Activated CD8-positive, alpha-beta memory T cell treated with anti-CD3 and anti-CD28 coated beads for 48 hours (primary cell): ENCODE measurements at places on chromosomes 2 and 18.

- no peak for DNase-seq
These were observed 58.9 kb upstream of the ARL4C start for GRCh38 chr2:234555616-234556249.

GRCh38 chr18:44691148-44691925, 10.6 kb downstream of the SETBP1 start:
- no peak for DNase-seq

DNA sequence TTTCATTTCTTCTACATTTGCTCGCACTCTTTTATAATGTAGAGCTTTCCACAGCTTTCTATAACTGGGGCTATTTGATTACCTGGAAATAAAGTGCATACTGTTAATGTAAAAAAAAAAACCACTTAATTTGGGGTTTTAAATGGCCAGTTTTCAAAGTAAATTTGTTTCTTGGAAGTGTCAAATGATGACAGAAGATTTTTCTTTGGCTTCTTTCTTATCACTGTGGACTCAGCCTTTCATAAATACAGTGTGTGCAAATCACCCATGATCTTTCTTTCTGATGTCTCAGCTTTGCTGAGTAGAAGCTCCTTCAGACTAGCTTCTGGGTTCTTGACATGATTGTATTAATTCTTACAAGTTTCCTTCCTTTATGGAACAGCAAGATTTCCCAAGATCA, 525.6 kb downstream of the PARD3B start:
- DNase-seq: no peak

- DNase-seq: no peak
These were observed 1324.1 kb upstream of the SLC39A10 start for GRCh38 chr2:194332799-194333490.

DNA sequence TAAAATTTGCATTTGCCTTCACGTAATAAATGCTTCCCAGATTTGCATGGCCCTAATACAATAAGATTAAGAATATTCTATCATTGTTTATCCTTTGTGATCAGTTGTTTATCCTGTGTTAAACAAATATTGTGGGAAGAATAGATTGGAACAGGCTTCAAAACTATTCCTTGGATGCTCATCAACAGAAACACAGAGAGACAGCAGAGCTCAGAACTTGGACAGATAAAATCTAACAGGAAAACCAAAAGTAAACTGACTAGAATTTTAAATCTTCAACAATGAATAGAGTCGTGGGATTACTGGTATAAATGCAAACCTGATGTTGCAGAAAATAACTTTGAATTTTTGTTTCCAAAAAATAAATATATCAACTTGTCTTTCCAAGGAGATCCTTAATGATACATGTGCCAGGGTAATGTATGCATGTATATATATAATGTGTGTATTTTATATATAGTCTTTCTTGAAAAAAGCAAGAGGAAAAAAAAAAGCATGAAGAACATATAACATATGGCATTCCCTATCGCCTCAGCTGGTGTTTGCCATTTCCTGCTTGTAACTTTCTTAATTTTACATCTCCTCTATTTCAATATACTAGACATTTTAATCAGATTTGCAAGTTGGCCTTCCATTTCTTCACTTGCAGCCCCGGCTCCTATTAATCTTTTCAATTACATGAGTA, 59.9 kb upstream of the TANK start:
- no peak for DNase-seq

DNA sequence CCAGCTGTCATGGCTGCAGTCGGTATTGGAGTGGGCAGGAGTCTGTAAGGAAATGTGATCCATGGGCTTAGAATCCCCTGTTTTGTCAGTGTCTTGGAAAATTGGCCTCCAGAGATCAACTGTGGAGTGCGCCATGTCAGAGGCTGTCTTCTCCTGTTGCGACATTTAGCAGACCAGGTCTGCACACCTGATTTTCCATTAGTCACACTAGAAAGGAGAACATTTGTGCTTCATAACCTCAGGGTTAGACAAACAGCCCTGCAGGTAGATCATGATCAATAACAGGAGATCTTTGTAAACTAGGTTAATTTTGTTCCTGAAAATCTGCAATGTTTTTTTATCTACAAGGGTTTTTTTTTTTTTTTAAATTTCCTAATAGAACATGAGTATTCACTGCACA, 28.0 kb downstream of the LDLRAD4 start:
- no peak for DNase-seq
